CD4-positive, alpha-beta T cell treated with Interleukin-15 for 1 hour (primary cell): ENCODE measurements at places on chromosomes 1 and 21.

DNA sequence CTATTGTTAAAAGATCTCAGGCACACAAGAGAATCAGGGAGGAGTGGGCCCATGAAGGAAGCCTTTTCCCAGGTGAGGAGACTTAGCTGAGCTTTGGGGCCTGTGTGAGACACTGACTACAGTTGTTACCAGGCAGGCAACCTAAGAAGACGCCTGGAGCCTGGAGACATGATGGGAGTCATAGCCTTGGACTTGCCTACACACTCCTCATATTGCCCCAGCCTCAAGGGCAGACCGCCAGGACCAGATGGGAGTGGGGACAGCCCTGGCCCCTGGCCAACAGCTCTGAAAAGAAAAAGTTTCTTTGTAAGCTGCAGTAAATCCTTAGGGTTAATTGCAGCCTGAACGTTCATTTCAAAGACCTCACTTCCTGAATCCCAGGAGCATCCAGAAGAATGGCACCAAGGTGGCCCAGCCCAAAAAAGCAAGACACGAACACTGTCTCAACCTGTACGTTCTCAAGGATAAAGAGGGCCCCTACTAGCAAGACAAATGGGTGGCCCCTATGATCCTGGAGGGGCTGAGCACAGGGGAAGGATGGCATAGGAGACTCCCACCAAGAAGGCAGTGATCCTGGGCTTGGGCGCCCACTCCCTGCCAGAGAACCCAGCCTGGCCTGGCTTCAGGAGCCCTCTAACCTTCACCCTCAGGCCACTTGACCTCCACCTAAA, 33.2 kb upstream of the BTG2 start:
- DNase-seq: no peak

DNA sequence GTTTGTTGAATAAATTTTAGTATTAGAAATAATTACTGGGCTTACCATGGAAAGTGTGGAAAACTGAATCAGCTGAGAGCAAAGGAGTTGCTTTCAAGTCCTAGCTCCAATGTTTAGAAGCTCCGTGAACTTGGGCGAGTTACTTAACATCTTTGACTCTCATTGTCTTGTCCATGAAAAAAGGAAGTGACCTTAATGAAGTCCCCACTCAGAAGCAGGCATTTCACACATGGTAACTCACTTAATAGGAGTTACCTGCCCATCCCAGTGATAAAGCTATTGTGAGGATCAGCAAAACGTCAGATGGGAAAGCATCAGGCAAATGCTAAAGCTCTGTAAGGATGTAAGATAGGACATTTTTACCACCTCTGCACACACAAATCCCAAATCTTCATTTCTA, 34.0 kb upstream of the GADD45A start:
- no peak for DNase-seq

GRCh38 chr1:85258536-85259117, 835 bp downstream of the C1orf52 start:
- no peak for DNase-seq

DNA sequence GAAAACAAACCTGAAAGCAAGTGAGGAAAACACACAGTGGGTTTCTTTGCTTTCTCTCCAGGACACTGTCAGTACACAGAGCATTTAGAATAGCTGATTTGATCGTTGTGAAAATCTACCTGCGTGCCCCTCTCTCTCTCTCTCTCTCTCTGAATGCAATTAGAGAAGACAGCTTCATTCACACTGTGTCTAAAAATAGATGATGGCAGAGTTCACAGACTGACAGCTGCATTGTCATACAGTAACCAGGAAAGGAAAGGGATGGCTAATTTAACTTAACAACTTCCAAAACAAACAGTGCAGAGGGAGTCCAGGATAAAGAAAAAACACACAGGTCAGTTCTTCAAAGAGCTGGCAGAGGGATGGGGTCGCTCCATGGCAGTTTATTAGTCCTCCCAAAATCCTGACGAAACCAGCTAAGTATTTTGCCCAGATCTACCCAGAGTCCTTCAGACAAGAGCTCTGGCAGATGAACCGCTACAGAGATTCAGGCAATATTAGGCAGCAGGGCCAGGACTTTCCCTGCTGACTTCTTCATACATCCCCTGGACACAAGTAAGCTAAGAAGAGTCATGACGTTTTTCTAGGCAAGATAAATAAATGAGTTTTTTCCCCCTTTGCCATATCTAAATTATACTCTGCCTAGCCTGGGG, 58.9 kb downstream of the WLS start:
- no peak for DNase-seq

DNA sequence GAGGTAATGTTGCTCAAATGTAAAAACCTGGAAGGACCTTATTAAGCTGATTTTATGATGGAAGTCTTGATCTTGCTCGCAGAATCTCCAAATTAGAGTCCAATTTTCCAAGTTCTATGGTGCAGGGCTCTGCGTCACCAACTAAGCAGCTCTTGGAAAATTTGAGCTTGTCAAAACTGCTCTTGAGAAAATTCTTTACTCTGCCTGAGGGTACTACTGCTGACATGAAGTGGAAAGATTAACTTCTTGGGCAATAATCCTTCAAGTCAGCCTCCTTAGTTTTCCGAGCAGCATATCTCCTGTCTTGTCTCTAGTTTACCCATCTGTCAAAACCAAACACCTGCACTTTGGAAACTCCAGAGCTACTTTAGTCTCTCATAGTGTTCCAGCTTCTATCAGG, 293.7 kb downstream of the KCTD3 start:
- DNase-seq: no peak

DNA sequence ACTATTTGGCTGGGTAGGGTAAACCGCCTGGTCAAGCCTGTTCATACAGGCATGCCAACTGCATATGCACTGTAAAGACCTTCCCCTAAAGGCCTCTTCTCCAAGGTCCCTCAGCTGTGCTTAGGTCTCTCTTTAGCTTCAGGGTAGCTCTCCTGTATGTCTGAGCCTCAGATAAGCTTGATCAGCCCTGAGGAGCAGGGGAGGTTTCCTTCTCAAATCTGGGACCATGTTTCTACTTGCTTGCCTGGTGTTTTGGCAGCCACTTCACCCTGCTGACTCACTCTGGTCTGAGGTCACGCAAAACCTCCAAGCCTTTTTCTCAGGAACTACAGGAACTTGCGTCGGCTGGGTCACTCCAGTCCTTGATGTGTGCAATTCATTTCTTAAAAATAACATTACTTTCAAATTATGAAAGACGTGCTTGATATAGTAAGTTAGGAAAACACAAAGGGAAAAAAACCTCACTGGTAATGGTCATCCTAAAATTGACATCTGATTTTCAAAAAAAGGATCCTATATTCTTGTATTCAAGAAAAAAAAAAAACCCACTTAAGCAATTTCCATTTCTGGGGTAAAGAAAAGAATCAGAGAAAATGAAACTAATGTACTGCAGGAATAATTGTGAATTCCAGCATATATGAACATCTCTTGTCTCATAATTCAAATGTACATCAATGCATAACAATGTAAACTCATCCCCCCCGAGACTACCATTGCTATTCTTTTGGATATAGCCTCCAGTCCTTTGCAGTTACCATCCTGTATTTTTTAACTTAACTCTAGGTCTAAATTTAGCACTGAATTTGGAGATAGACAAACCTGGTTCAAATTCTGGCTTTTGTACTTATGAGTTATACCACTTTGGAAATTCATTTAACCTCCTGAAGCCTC, 24.8 kb upstream of the RNF19B start:
- DNase-seq: peak; percentile 73

GRCh38 chr1:42735477-42736105, 4.4 kb downstream of the CLDN19 start:
- no peak for DNase-seq

- DNase-seq: no peak
Observed at GRCh38 chr1:241156231-241156965, 200.6 kb downstream of the RGS7 start.

DNA sequence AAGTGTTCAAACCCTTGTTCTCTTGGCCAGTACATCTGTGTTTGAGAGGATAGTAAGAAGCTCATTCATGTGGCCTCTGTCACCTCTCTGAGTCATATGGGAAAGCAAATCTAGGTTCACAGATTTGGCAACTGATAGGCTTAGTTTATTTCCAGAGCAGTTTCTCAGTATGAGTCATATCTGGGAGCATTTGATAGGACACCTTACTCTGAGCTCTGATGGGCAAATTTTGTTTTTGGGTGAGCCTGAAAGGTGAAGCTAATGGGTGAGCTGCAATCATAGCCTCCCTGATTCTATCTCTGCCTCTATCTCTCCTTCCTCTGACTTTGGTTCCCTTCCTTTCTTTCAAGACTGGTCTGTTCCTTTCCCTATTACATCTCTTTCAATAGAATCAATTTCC, 134.4 kb downstream of the S1PR1 start:
- DNase-seq: no peak

DNA sequence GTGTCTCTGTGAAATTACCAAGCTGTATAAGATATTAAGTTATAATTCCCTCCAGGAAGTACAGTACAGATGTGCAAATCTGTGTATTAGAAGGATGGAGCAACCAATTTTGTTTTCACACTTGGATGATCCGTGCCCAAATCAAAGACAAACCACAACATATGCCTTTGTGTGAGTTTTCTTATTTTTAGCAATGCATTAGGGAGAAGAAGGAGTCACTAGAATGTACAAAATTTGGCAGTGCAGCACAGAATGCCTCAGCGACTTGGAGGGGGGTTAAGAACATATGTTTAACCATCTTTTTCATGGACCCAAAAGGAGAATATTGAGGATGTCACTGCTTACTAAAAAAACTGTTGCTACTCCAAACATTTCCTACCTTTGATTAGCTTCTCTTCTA, 45.3 kb downstream of the DAB1 start:
- DNase-seq: no peak
